ENCODE measurements at places on chromosomes 5 and 9.

DNA sequence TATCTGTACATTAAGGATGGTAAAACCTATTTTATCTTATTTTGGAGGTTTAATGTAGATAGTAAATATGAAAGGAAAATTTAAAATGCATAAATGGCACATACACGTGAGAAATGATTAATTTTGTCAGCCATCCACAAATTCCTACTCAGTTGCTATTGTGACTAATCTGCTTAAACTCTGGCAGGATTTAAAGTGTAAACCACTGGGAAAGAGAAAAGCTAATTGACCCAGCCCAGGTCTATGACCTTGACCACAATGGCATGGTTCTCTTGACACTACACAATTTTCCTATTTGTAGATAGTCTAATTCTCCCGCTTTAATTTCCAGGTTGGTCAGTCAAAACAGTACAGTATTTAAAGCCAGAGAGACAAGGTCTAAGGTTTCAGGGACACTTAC, 459.0 kb upstream of the KLF4 start:
- no peak for DNase-seq

DNA sequence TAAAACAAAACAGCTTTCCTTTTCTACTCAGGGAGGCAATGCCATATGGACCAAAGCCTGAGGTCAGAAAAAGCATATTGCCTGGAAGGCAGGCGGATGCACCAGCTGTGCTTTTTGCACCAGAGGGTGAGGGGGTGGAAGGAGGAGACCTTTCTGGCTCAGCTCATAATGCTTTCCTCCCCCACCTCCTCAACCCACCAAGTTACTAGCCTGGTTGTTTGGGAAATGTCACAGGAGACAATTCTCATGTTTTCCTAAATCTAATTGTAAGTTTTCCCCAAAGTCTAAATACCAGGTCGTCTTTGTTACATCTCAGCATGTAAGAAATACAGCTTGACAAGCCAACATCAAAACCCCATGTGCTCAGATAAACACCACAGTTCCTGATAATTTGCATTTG, 72.6 kb upstream of the DMRTA1 start:
- no peak for DNase-seq

- DNase-seq, result no peak
These were observed 49.4 kb upstream of the ORM1 start for GRCh38 chr9:114273461-114273881.

DNA sequence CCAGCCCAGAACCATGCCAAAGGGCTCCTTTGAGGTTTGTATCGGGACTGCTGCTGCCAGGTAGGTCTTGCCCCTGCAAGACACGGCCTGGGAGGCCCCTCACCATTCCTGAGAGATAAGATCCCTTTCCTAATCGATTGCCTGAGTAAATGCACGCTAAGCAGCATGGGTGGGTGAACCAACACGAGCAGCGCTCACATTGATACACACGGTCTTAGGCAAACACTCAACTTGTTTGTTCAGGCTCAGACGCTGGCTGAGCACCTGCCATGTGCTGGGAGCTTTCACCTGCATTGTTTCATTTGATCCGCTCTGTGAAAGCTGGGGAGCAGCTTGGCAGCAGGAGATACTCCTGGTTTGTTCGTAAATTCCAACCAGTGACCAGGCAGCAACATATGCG, 76.9 kb upstream of the NEURL1B start:
- DNase-seq, result no peak

- DNase-seq, result no peak
These were observed 1078.3 kb downstream of the CDH12 start for GRCh38 chr5:21774801-21775200.

DNA sequence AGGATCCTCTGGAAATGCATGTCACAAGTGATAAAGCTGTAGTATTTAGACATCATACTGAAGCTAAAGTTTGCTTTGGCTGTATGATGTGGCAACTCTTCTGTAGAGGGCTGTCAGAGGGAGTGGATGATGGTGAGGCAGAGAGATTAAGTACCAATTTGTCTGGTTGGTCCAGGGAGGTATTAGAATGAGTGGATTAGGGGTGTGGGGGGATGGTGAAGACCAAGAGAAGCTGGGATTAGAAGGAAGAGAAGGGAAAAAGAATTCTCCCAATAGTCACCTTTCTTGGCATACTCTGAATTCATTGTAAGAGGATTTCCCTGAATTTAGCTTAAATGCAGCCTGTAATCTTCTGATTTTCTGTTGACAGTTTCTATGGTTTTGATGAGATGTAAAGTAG, 3.6 kb downstream of the PCDHAC2 start:
- DNase-seq, result no peak

GRCh38 chr9:101738566-101739183, at the start of gene GRIN3A:
TSS of gene GRIN3A (minus strand) at chr9:101738647. CDS start at chr9:101737979, 668 bp downstream.
- no peak for DNase-seq

DNA sequence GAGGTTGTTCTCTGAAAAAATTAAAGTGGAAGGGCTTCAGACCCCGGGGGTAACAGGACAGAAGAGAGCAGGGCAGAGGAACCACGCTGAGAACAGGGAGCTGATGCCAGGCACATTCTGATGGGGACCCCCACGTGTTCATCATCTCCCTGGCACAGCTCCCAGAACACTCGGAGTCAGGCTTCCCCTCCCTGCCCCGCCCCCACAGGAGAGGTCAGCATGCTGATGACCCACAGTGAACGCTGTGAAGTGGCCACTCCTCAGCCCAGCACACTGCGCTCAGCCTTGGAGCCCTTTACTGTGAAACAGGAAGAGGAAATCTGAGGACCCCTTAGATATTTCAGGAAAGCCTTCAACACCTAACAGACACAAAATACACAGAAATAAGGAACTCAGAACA, 16.4 kb downstream of the RETREG1 start:
- DNase-seq, result no peak

DNA sequence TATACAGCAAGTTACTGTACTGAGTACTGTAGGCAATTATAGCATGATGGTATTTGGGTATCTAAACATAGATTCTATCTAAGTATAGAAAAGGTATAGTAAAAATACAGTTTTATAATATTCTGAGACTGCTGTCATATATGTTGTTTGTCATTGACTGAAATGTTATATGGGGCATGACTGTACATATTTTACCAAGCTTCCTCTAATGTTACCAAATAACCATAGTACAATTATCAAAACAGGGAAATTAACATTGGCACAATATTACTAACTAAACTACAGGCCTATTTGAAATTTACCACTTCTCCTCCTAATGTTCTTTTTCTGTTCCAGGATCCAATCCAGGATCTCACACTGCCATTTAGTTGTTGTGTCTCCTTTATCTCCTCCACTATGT, 18.5 kb downstream of the NPR3 start:
- no peak for DNase-seq

GRCh38 chr5:35815089-35815936, 41.4 kb upstream of the IL7R start:
- no peak for DNase-seq

GRCh38 chr5:157718519-157718918, 12.7 kb upstream of the THG1L start:
- no peak for DNase-seq

GRCh38 chr9:81408951-81409350, 280.4 kb downstream of the TLE1 start:
- no peak for DNase-seq

- DNase-seq, result no peak
These were observed 48.8 kb downstream of the DBH start for GRCh38 chr9:133684936-133685361.

GRCh38 chr5:55569513-55569865, 34.7 kb upstream of the PLPP1 start:
- no peak for DNase-seq

GRCh38 chr9:20477940-20478620, 144.2 kb downstream of the MLLT3 start:
- DNase-seq, result no peak

DNA sequence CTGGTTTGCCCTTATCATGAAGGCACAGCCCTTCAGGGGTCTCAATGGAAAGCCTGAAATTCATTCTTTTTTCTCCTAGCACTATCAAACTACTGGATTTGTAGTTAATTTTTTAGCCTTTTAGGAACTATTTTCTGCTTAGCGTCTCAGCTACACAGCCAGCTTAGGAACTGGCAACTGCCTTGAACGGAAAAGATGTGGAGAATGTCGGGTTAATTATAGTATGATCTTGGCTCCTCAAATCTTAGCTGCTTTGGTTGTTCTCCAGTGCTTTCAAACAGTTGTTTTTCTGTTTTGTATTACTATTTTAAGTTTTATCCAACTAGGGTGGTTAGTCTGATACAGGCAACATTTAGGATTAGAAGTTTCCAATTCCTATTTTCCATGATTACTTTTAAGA, 44.1 kb downstream of the CCNH start:
- no peak for DNase-seq

DNA sequence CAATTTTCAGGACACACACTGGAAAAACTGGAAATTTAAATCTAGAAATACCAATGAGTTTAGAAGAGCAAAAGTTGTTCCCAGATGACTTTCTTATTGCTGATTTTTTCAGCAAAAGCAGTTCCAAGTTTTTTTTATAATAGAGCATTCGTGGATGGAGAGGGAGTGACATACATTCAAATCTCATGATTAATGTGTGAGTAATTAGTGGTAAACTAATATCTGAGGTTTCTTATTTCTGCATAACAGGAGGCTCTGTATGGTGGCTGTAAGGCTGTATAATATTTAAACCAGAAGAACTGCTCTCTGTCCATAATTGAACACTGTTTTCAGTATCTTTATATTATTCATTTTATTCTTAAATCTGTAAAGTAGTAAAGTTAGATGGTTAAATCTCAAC, 25.8 kb downstream of the LYSMD3 start:
- no peak for DNase-seq

DNA sequence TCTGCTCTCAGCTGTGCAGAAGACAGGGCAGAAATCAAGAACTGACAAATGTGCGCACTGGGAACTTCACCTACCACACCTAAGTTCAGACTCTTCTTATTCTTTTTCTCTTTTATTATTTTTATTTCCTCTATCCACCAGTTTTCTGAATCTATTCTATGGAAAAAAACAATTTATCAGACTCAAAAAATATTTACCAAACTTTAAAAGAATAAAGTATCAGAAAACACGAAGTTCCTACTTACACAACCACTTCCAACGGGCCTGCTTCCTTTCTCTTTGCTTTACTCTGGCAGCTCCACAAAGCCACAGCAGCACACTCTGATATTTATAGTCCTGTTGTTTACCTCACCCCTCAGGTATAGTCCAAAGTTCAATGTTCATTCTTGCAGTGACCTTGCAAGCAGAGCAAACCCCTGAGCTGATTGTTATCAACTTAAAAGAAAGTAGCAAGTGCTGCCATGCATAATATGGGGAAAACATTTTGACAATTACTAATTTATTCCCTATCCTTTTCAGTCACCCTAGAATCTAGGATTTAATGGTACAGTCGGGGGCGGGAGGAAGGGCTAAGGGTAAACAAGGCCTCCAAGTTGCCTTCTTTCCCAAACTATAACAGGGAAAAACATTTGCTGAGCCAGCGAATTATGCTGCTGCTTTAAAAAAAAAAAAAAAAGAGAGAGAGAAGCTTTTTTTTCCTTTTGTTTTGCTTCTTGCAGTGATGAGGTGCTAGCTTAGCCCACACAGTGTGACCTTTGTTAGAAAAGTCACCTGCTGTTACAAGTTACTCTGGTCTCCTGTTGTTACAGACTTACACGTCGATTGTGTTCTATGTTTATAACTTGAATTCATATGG, at the start of gene SELENOP:
Gene SELENOP, minus strand, starts transcription at position 302 of the 856 bp plus-strand sequence. CDS start 3,539 bp downstream, outside the sequence.
- no peak for DNase-seq

DNA sequence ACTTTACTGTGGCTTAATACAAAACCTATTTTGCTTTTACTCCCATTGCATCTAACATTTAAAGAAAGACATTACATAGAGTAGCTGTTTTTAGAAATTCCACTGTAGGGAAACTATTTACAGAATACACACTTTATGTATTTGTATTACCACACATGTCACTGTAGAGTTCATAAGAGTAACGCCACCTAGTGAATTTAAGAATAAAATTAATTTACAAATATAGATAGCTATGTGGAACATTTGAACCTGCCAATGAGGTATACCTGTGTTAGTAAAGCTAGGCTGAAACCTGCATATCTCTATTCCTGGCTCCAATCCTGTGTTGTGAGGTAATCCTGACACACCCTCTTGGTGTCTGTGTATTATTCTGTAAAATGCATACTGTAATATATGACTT, 234.4 kb downstream of the MAST4 start:
- no peak for DNase-seq

GRCh38 chr9:69215774-69216485, 41.9 kb downstream of the TJP2 start:
- DNase-seq, result no peak

DNA sequence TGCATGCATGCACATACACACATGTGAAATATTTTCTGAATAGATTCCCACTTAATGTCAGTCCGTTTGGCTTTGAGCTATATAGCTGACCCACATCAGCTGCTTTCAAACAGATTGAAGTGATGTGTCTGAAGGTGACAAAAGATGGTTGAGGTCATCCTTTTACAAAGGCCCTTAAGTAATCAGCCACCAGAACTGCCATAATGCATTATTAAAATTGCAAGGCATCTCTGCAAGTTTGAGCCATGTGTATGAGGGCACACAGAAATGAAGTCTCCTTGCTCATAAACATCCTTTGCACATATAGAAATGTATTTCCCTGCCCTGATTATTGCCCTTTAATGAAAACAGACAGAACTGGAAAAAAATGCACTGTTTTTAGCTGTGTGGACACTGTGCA, 1043.0 kb upstream of the C9orf72 start:
- no peak for DNase-seq

- DNase-seq, result no peak
These were observed 664.3 kb upstream of the EDIL3 start for GRCh38 chr5:85049020-85049419.

DNA sequence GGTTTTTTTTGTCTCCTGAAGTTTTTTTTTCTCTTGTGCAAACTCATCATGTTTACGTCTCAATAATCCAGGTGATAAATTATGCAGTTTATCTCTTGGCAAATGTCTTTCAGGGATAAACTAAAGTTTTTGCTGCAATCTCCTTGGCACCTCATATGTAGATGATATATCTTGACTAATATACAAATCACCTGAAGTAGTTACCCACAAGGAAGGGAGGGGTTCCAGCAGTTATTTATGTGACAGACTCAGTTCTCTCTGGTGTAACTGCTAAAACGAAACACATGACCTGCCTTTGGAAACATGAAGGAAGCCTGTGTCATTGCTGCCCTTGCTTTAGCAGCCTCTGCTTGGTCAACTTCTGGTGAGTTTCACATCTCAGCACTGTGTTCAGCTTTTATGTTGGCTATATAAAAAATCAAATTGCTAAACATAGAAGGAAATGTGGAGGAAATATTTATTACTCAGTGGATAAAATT, 39.3 kb upstream of the KIAA1958 start:
- no peak for DNase-seq

- no peak for DNase-seq
These were observed 59.6 kb downstream of the GALNT12 start for GRCh38 chr9:98867103-98867428.
